Activated T-cell treated with anti-CD3 and anti-CD28 coated beads, Interleukin-2, amount 50 U/mL, for 72 hours (primary cell): ENCODE measurements at places on chromosomes 3 and 15. TPM values are rescaled to one million over a fixed set of nuclear protein-coding genes. Genes with fewer than 3 reads are reported as not detected.

The GXYLT2 gene
- total RNA-seq: 0.23 TPM

The PLXND1 gene
- total RNA-seq: 4.1 TPM

The GPR149 gene
- total RNA-seq: not detected

The CISH gene
- total RNA-seq: 242 TPM

The NDN gene
- total RNA-seq: 1.5 TPM

The EID1 gene
- total RNA-seq: 93.6 TPM

The LRRC31 gene
- not detected for total RNA-seq

The COLQ gene
- 2.0 TPM for total RNA-seq

The CCR5 gene
- 0.29 TPM for total RNA-seq

The SLMAP gene
- total RNA-seq: 42.9 TPM

The SCAP gene
- total RNA-seq: 57.3 TPM

The SMCO1 gene
- total RNA-seq: not detected

The CCK gene
- not detected for total RNA-seq

The SLC28A1 gene
- not detected for total RNA-seq

The PIK3CB gene
- 18.8 TPM for total RNA-seq

The VPS8 gene
- total RNA-seq: 86.6 TPM

The ALG3 gene
- total RNA-seq: 26.3 TPM

The NUP210 gene
- 144 TPM for total RNA-seq

The GCSAM gene
- total RNA-seq: 17.8 TPM

The ZKSCAN7 gene
- 2.8 TPM for total RNA-seq

The CAND2 gene
- 1.2 TPM for total RNA-seq

The UROC1 gene
- total RNA-seq: not detected

The SMAD6 gene
- total RNA-seq: 0.31 TPM

The SI gene
- total RNA-seq: not detected

The NME9 gene
- 0.53 TPM for total RNA-seq

The FAM219B gene
- total RNA-seq: 88.3 TPM

The MOBP gene
- total RNA-seq: 0.34 TPM

The ALDH1A3 gene
- total RNA-seq: not detected

The LRRC49 gene
- total RNA-seq: 2.2 TPM

The IGDCC3 gene
- not detected for total RNA-seq

The CD80 gene
- 8.3 TPM for total RNA-seq

The CHRD gene
- not detected for total RNA-seq

The SPRED1 gene
- total RNA-seq: 0.77 TPM

The GOLGA8S gene
- total RNA-seq: 0.07 TPM

The TTLL13 gene
- 0.24 TPM for total RNA-seq

The SPATA12 gene
- total RNA-seq: not detected

The C3orf70 gene
- not detected for total RNA-seq

The HSPBAP1 gene
- 9.3 TPM for total RNA-seq

The DUOX2 gene
- 0.14 TPM for total RNA-seq

The IGSF10 gene
- not detected for total RNA-seq

The SRGAP3 gene
- total RNA-seq: 2.8 TPM

The ERICH6 gene
- total RNA-seq: not detected

The OR5K2 gene
- not detected for total RNA-seq

The CFAP100 gene
- not detected for total RNA-seq

The CHAC1 gene
- 83.0 TPM for total RNA-seq

The SAXO2 gene
- 1.2 TPM for total RNA-seq

The TJP1 gene
- 0.16 TPM for total RNA-seq

The RTP3 gene
- total RNA-seq: not detected

The C3orf80 gene
- total RNA-seq: 0.10 TPM

The PIGZ gene
- total RNA-seq: 1.1 TPM

The P2RY14 gene
- 0.34 TPM for total RNA-seq

The PPM1L gene
- 7.8 TPM for total RNA-seq

The BLM gene
- 101 TPM for total RNA-seq
